ENCODE measurements at places on chromosomes 11 and 22. TPM values are rescaled to one million over a fixed set of nuclear protein-coding genes. Genes with fewer than 3 reads are reported as not detected.

Gene TTC28
- total RNA-seq, result 41.9 TPM

DNA sequence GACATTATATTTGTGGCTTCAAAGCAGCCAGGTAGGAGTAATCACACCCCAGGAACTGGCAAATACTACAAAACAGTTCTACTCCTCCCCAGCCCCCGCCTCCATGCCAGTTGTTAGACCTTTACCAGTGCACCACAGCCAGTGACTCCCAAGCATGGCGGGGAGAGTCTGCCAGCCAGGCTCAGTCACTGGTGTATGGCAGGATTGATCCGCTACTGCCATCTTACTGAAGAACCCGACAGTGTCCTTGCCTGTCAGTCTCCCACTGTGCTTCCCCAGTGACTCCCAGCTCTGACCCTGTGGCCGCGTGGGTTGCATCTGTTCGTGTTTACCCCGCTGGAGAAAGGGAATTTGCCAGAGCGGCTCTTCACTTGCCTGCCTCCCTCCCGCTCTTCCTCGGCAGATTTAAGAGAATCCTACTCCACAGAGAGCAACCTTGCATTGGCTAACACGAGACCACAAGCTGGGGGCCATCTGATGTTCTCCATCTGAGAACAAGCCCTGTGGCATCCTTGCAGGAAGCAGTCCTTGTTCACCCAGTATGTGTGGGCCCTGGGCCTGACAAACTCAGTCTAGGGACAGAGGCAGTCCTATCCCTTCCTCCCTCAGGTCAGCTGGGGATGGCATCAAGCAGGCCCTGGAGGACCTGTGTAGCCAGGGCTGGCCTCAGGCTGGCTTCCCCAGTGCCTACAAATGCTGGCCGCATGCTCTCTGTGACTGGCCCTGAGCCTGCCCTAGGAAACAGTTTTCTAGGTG, 33.1 kb downstream of the GNAZ start:
- no peaks in the 10 kb centered on the region for H3K27me3 ChIP-seq
- no peak overlapping the region for H3K27ac ChIP-seq
- H3K4me3 ChIP-seq, result no peak overlapping the region
- no peak for DNase-seq

Gene CRYAB
- total RNA-seq, result 104 TPM

DNA sequence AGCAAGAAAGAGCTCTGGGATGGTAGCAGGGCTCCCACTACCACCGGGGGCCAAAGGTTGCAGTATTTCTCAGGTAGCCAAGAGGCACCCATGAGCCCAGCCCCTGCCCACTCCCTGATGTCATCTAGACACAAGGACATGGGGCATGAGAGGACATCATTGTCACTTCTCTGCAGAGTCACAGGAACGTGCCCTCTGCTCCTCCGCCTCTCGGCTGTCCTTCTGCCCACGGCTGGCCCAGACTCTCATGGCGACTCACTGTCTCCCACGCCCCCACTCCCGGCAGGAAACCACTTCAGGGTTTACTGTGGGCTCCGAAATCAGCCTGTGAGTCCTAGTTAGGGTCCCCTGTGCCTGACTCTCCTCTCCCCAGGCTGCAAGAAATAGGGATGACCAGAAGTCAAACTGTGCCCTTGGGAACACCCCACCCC, 1.8 kb upstream of the GAL start:
- no peaks in the 10 kb centered on the region for H3K27me3 ChIP-seq
- H3K27ac ChIP-seq, result 0 out of 2 replicates have a peak overlapping the region, but pooled peaks have one; percentile 5
- DNase-seq, result peak; percentile 65

Gene POLR3H
- total RNA-seq, result 21.2 TPM

GRCh38 chr11:59898046-59898445, 19.5 kb downstream of the OOSP3 start:
- H3K36me3 ChIP-seq, result no peaks in the 10 kb centered on the region
- H3K27me3 ChIP-seq, result no peaks in the 10 kb centered on the region
- no peak overlapping the region for H3K27ac ChIP-seq
- no peak overlapping the region for H3K4me3 ChIP-seq

Gene PIH1D2
- total RNA-seq, result 0.86 TPM

All from GM23248 (cell line).